MCF 10A (cell line): ENCODE measurements at places on chromosomes 12 and 14. TPM values are rescaled to one million over a fixed set of nuclear protein-coding genes. Genes with fewer than 3 reads are reported as not detected.

Gene REP15
- 0.86 and 1.3 TPM in 2 replicates for total RNA-seq

- H3K4me3 ChIP-seq: no peak overlapping the region
- H3K4me1 ChIP-seq: no peaks in the 10 kb centered on the region
- no peaks in the 10 kb centered on the region for H3K36me3 ChIP-seq
- no peaks in the 10 kb centered on the region for H3K27me3 ChIP-seq
- DNase-seq: peak; percentile 58
Observed at GRCh38 chr14:31828946-31829868, 247.9 kb upstream of the ARHGAP5 start.

GRCh38 chr12:57479043-57479375 lies 657 bp downstream of the ARHGAP9 start:
- peaks cover 13% of the 10 kb centered on the region for H3K4me1 ChIP-seq
- no peaks in the 10 kb centered on the region for H3K36me3 ChIP-seq
- DNase-seq: no peak
- no peak overlapping the region for H3K4me3 ChIP-seq
- no peak overlapping the region for H3K27ac ChIP-seq
- peaks cover 81% of the 10 kb centered on the region for H3K27me3 ChIP-seq

Gene NTF3
- total RNA-seq: not detected in 2 replicates

Gene GCN1
- 116 and 117 TPM in 2 replicates for total RNA-seq

Gene PDE3A
- not detected in 2 replicates for total RNA-seq

Gene PLEKHD1
- 0.05 TPM in 1 of 2 replicates, not detected in the other for total RNA-seq
